Left ventricle myocardium inferior (tissue), 1 donor: ENCODE measurements at places on chromosomes 4 and X. TPM values are rescaled to one million over a fixed set of nuclear protein-coding genes. Genes with fewer than 3 reads are reported as not detected.

DNA sequence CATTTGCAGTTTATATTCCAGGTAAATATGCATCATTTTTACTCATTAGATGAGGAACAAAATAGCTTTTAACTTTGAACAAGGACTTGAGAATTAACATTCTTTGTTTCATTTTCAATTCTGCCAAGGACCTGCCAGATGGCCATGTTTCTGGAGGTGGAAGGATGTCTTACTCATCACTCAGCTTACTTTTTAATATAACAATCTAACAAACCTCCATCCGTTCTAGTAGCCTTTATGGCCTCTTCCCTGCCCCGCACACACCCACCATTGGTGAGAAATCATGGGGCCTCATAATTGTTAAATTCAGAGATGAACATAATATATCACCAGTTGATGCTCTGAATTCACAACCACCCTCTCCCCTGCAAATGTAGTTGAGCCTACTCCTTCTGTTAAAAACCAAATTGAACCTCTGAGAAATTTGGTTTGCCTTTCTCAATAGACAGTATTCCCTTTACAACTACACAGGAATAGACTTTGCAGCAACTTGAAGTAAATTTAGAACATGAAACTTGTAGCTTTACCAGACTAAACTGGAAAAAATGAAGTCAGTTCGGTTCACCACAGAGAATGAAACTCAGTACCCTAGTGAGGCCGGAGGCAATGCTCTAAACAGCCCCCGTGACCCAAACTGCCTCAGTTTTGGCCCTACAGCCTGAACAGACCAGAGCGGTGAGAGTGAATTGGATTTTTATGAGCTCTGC, 50.1 kb upstream of the ACSL4 start:
- no peak for DNase-seq

- no peak for DNase-seq
These were observed 90.1 kb downstream of the IRF2 start for GRCh38 chr4:184384056-184384809.

DNA sequence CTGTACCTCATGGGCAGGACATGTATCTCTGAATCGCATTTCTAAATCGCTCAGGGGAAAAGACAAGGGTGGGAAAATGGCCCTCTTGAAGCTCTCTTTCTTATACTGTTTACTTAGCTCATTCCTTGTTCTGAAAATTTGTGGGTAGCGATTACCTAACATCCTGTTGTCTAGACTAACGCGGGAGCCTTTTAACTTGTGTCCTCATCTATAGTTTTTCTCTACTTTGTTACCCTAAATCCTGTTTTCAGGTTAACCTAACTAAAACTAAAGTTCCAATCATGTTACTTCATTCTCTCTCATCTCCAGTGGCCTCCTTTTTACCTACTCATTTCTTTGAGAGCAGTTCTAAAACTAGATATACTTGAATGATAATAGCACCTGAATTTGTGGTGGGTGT, 45.0 kb downstream of the SNX25 start:
- no peak for DNase-seq

GRCh38 chrX:24870143-24870542, 145.6 kb downstream of the ARX start:
- no peak for DNase-seq

DNA sequence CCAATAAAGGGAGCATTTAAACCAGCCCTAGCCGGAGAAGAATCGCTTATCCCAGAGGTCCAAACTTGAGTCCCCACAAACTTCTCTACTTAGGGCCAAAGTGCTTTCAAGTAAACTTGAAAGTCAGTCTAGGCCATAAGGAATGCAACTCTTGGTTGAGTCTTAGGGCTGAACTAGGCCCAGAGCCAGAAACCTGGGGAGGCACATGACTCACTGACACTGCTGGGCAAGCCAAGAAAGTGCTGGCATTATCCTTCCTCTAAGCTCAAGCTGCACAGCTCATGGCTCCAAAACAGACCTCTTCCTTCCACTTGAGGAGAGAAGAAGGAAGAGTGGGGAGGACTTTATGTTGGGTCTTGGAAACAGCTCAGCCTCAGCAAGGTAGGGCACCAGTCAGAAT, 1257.3 kb upstream of the DIAPH2 start:
- DNase-seq, result no peak

- no peak for DNase-seq
These were observed 49.5 kb upstream of the GABRQ start for GRCh38 chrX:152588206-152588605.

GRCh38 chr4:1967512-1968149, 41.1 kb downstream of the NELFA start:
- DNase-seq, result no peak

DNA sequence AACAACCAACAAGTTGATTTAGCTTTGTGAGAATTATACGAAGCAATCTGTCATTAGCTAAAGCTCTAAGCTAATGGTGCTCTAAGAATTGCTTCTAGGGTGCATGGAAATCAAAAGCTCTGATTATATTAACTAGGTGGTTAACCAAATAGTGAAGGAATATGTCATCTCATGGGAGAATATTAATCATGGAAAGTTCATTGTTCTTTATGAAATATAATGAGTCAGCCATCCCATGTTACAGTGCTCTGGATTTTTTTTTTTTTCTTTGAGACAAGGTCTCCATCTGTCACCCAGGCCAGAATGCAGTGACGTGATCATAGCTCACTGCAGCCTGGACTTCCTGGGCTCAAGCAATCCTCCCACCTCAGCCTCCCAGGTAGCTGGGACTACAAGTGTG, 10.5 kb downstream of the DCAF8L2 start:
- DNase-seq, result no peak

- DNase-seq, result no peak
These were observed 81.6 kb downstream of the SORBS2 start for GRCh38 chr4:185730387-185730786.

- DNase-seq, result no peak
These were observed 49.3 kb downstream of the SORCS2 start for GRCh38 chr4:7241597-7242125.

- DNase-seq, result no peak
These were observed 584 bp downstream of the SUV39H1 start for GRCh38 chrX:48696909-48697727.

DNA sequence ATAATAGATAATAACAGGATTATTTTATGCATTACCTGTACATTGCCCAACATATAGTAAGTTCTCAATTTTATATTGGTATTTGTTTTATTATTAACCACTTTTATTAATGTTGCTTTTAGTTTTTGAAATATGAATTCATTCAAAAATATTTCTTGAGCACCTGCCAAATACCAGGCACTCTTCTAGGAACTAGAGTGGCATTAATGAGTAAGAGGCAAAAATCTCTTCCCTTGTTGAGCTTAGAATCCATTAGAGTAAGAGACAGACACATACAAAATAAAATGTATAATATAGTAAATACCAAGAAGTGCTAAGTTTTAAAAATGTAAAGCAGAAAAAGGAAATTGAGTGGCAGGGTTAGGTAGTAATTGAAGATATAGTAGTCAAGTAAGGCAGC, 45.8 kb downstream of the TET2 start:
- no peak for DNase-seq

The GSX2 gene
- total RNA-seq, result not detected

The PRIMPOL gene
- total RNA-seq, result 10.6 TPM

The C4orf51 gene
- not detected for total RNA-seq

The GRID2 gene
- total RNA-seq, result not detected
